ENCODE measurements at places on chromosomes 2 and 18.

GRCh38 chr18:77109648-77110019, 22.9 kb downstream of the MBP start:
- no peak for DNase-seq

- peak; percentile 41 for DNase-seq
Observed at GRCh38 chr2:60515721-60516226, 37.7 kb downstream of the BCL11A start.

- DNase-seq, result no peak
Observed at GRCh38 chr2:196370381-196370780, 199.0 kb upstream of the STK17B start.

GRCh38 chr18:74803117-74803516, 205.4 kb downstream of the ZNF407 start:
- DNase-seq, result no peak

- DNase-seq, result no peak
Observed at GRCh38 chr2:98565286-98565860, 42.9 kb downstream of the COA5 start.

DNA sequence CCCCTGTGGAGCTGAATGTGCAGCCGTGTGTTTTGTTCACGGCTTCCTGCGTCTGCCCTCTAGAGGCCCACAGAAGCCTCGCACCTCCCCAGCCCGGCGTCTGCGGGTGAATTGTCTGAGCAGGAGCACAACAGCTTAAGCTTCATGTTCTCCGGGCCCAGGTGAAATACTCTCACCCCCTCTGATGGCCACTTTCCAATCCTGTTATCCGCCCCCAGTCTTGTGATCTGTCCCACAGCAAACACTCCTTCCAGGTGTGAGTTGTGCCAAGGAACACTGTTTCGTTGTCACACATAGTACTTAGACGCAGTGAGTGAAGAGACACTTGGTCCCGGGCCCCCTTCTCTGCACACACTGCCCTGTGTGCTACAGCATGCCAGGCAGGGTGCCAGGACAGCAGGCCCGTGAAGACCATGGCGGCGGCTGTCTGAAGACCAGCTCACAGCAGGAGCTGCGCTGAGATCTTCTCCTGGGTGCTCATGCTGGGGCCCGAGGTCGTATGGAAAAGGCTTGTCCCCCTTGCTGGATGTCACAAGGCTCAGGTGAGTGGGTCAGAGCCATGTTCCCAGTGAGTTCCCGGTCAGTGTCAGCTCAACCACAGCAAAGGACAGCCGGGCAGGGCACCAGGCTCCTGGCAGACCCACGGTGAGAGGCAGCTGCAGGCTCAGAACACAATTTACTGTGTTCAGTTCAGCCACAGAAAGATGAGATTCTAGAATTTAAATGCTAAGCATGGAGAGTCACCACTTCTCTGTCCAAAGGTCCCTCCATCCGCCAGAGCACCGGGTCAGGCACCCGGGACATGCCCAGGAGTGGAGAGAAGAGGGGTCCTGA, 6.8 kb upstream of the PXDN start:
- DNase-seq, result peak; percentile 74

DNA sequence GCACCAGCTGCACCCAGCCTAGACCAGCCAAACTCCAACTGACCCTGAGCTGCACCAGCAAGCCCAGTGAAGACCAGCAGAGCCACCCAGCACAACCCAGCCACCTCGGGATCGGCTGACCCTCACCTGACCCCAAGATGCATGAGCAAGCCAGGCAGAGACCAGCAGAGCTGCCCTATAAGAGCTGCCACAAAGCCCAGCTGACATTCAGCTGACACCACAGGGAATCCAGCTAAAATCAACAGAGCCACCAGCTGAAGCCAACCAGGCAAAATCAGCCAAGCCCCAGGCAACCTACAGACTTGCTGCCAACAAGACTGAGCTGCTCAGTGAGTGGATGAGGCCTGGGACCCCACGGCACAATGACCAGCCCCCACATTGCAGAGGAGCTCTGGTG, 54.6 kb downstream of the CYP27C1 start:
- no peak for DNase-seq

- no peak for DNase-seq
Observed at GRCh38 chr2:240959214-240959940, 39.0 kb upstream of the SNED1 start.

GRCh38 chr2:127134235-127134634, 27.3 kb upstream of the BIN1 start:
- no peak for DNase-seq

- DNase-seq, result no peak
Observed at GRCh38 chr18:43081396-43081795, 34.1 kb downstream of the RIT2 start.

DNA sequence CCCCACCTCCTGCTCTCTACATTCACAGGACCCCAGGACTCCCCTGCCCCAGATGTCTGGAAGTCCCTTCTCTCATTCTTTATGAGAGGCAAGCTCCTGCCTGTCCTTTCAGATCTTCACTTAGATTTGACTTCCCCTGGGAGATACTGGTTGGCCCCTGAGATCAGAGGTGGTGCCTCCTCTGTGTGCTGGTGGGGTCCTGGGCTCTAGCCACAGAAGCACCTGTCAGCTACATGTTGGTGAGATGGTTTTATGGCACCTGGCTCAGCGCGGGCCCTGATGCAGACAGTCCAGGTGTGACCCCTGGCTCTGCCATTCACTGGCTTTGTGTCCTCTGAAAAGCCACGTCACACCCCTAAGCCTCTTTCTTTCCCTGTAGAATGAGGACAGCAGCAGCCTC, 369.6 kb upstream of the ID2 start:
- no peak for DNase-seq

DNA sequence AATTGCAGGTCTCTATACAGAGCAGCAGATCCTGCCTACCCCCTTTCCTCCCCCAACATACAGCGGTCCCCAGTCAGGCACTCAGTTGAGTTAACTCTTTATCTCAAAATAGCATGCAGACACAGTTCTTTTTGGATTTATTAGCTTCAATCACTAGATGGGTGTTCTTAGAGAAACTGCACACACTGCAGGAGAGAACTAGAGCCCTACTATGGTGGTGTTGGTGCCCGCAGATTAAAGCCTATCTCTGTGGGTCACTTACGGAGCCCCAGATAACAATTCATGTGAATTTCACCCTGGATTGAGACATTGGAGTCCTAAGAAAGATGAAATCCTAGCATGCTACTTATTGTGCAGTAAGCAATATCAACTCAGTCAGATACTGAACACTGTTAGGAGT, 11.9 kb downstream of the ADD2 start:
- no peak for DNase-seq

GRCh38 chr18:506264-506663, 5.8 kb upstream of the COLEC12 start:
- no peak for DNase-seq

DNA sequence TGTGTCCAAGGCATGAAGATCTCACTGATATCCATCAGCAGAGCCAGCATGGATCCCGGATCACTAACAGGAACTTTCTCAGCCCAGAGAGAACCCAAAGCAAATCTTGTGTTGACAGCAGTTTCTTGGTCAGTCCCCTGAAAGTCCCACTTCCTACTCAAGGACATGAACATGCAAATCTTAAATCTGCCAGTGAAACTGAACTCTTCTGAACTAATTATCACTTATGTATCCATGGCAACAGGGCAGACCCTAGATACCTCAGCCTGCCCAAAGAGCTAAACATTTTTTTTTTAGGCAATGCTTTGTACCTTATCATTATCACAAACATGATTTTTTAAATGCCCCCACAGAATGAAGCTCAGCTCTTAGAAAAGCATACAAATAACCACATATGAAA, 127.8 kb upstream of the DDX18 start:
- DNase-seq, result no peak

DNA sequence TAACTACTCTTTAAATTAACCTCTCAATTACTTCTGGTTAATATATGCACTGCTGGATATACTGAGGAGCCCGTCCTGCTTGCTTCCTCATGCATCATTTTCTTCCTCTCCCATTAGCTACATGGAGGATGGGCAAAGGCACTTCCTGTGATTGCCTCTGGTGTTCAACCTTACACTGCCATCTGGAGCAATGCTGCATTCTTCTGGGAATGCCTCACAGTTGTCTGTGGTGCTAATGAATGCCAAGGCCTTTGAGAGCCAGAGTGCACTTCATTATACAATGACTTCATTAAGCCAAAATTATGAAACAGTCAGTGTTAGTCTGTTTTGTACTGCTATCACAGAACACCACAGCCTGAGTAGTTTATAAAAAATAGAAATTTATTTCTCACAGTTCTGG, 134.8 kb upstream of the DOCK10 start:
- peak; percentile 36 for DNase-seq

GRCh38 chr2:32838418-32838817, 108.3 kb upstream of the LTBP1 start:
- no peak for DNase-seq

GRCh38 chr2:7539760-7540159, 622.5 kb downstream of the RNF144A start:
- no peak for DNase-seq

- peak; percentile 48 for DNase-seq
Observed at GRCh38 chr2:158969715-158970240, 1.3 kb downstream of the TANC1 start.

GRCh38 chr2:37156071-37156856, 516 bp downstream of the EIF2AK2 start:
- peak; percentile 40 for DNase-seq

- DNase-seq, result no peak
Observed at GRCh38 chr2:134722728-134723127, 3.9 kb upstream of the TMEM163 start.

GRCh38 chr2:70083344-70084156, 3.7 kb upstream of the PCBP1 start:
- peak; percentile 63 for DNase-seq

DNA sequence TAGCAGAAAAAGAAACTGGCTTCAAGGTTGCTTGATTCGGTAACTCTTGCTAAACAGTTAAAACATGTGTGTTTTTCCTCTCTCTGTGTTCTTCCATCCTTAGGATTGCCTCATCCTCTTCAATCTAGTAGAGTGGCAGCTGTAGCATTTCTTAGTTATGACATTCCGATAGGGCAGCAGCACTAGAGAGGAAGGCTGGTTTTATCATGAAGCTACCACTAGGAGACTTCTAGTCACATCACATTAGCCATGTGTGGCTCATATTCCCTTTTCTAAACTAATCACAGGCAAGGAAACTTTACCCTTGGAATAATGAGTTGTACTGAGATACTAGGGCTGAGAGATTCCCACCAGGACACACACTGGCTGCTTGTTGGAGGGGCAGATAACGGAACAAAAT, 187.6 kb downstream of the DOK6 start:
- DNase-seq, result peak; percentile 13

DNA sequence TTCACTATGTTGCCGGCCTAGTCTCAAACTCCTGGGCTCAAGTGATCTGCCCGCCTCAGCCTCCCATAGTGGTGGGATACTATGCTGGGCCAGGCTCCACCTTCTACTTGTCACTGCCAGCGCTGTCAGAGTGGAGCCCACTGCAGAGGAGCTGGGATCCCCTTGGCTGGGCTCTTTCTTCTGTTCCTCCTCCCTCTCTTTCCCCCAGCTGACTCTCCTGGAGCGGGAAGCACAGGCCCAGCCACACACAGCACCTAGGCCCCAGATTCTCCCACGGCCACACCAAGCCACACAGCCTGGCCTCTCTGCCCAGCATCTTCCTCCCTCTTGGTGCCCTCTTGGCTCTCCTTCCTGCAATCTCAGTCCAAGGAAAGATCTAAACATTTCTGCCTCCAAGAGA, 3.7 kb upstream of the GAREM2 start:
- DNase-seq, result no peak

DNA sequence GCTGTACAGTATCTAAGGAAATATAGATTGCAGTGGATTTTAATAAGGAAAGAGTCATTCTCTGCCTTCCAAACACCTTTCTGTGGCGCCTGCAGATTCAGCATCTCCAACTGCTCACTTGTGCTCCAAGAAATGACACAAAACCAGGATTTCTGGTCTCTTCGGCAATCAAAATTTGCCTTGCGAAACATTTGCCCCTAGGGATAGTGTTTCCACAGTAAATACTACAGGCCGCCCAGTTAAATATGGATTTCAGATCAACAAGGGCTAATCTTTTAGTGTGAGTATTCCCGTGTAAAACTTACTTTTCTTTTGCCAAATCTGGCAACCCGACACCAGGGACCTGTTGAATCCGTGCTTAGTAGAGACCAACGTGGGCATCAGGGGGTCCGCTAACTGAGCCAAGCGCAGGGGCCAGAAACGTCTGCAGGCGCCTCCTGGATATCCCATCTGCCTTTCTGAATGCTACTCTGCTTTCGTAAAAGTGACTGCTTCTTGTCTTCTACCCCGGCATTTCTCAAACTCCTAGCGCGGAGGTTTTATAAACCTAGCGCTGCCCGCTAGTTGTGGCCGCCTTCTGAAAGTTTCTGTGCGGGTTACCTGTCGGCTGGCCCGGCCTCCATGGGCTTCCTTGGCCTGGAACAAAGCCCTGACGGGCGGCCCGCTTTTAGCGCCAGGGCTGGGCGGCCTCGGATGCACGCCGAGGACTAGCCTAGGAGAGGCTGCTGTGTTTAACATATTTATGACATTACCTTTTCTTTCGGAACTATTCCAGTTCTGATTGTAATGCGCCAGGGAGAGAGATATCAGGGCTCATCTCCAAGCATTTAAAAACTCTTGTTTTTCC, 2.5 kb downstream of the CYP1B1 start:
- no peak for DNase-seq

DNA sequence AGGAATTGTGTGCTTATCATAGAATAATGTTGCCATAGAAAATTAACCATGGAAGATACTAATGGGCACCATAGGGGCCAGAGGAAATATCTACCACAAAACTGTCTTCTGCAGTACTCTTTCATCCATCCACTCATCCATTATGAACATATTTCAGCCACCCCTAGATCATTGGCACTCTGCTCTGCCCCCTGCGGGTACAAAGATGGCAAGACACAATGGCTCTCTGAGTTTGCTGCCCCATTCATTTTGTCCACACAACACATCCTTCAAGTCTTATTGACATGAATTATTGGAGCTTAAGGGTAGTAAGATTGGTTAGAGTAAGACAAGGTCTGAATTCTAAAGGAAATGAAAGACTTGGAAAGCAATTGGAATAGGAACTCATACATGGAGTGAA, 1224.7 kb upstream of the CELF4 start:
- peak; percentile 48 for DNase-seq

DNA sequence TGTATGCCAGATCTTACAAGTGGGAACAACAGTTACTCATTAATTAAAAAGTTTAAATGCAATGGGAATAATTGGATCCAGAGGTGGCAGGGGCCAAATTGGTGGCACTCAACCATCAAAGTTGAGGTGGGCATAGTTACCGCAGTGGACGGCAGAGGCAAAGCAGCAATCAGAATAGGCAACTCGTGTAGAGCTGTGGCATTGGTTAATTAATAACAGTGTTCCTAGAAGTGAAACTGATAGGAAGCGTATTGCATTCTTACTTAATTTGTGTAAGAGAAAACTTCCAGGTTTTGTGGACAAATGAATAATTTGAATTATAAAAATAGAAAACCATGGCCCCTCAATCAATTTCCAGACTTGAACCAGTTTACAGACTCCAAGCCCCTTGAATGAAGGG, 1068.2 kb upstream of the ACVR2A start:
- DNase-seq, result no peak

GRCh38 chr2:101371636-101372035, 15.7 kb downstream of the CREG2 start:
- DNase-seq, result no peak

DNA sequence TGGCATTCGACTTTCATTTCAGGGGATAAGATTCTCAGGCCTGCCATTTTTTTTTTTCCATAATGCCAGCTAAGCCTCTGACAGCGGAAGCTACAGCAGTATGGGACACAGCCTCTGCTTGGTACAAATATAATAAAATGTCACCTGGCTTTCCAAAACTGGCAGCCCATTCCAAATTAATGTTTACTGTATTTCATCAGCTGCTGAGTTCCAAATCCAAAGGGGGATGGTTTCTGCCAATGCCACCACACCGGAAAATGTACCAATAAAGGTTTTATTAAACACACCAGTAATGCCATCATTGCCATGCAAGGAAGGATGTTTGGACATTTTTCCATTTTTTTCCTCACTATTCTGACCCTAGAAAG, 275.8 kb upstream of the CCDC68 start:
- DNase-seq, result no peak

Data from MCF 10A (cell line).